ENCODE measurements at places on chromosomes 5 and 9.

DNA sequence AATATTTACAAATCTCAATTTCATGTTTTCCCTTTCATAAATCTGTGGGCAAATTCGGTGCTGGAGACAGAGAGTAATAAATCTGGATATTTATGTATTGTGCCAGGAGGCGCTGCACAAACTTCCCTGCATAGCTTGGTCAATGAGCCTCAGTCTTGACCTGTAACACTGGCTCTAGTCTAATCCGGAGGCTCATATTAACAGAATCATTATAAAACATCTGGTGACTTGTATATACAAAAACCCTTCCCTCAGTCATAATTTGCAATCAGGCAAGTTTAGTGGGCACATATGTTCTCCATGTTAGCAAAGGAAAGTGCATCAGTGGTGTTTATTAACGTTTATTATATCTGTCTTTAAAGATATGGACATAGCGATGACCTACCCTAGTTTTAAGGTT lies 104.0 kb upstream of the BNC2 start:
- no peak for DNase-seq

DNA sequence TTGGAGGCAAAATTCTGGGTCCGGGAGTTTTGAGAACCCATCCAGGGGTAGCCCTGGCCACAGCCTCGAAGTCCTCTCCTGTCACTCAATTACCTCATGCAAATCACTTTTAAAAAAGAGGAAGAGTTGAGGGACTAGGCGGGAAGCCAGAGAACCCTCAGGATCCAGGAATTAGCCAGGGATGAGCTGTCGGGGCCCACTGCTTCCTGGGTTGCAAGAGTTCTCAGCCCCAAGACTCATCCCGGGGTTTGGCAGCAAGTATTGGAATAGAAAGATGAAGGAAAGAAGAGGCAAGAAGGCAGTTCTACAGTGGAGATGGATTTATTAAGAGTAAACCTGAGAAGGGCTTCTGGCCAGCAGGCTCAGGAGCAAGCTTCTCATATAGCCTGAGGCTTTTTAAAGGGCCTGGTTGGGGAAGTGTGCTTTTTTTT lies 25.6 kb downstream of the C9orf50 start:
- no peak for DNase-seq

DNA sequence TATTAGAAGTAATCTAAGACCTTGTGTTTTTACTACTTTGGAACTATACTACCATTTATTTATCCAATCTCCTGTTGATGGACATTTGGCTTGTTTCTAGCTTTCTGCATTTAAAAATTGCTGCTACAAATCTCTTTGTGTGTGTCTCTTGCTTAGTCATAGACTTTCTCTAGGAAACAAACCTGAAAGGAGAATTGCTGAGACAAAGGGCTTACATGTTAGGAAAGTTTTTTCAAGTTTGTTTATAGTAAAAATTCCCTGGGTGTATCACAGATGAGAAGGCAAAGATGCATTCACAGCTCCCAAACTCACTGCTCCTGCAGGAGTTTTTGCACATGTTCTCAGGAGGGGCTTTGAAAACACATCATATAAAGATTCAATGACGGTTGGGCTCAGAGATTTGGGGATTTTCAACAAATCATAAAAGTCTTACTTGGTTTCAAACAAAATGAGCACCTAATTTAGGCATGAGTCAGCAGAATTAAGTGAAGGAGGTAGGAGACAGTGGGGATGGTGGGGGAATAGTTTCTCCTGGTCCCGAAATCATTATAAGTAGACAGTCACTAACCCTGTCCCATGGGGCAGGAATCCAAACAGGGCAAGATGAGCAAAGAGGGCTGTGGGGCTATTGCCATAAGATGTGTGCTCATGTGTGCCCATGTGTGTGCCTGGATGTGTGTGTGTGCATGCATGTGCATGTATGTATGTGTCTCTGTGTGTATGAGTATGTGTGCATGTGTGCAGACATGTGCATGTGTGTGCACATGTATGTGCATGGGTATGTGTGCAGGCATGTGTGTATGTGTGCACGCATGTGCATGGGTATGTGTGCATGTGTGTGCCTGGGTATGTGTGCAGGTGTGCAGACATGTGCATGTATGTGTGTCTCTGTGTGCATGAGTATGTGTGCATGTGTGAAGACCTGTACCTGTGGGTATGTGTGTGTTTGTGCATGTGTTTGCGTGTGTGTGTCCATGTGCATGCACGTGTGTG lies 43.4 kb upstream of the S1PR3 start:
- no peak for DNase-seq

DNA sequence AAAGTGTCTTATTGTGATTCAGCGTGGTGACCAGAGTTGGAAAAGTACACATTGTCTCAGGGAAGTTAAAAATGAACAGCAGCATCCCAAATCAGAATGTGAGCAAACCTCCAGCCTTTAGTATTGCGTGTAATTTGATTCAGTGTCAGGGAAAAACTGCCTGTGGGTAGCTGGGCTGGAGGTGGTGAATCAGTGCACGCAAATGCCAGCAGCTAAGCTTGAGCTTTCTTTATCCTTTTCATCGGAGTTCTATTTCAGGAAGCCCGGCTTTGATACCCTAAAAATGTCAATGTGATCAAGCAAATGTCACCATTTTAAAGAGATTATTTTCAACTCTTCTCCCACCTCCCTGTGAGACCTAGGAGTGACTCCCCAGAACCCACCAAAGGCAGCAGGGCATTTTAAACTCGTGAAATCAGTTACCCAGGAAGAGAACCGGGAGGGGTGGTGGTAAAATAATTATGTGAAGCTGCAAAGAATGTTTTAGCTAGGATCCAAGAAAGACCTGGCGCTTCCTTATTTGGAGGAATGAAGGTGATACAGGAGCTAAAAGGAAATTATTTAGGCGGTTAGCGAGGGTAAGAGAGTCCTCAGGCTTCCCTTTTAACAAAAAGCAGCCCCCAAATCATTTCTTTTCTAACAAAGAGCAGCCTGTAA lies 25.7 kb upstream of the C5orf47 start:
- DNase-seq, result no peak
